ENCODE measurements at places on chromosomes 2 and 18.
A peak's percentile ranks its signal among the peaks of the same experiment; 100 is the strongest.

DNA sequence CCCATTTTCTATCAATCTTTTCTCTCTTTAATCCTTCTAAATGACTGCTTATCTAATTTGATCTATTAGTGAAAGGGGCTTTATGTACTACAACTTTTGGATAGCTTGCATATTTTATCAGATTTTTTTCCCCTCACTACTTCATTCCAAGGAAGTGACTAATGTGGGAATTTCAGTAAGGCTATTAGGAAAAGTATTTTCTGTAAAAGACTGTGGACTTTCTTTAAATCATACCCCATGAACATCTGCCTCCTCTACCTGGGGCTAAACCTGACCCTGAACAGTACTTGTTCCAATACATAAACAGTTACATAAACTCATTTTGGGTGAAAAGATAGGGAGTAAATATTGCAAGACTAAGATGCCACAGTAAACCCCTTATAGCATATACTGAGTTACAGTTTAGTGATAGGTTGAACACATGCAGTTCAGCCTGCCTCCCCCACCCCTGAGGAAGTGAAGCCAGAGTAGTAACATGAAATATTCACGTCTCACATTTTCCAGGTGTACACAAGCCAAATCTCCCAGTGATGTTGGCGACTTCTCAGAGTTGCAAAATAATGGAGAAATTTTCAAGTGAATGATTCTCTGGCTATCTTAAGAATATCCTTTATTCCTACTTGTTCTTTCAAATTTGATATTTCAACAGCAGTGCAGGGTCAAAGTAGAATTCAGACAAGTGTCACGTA lies 590.9 kb upstream of the ZEB2 start:
- no peak for DNase-seq

DNA sequence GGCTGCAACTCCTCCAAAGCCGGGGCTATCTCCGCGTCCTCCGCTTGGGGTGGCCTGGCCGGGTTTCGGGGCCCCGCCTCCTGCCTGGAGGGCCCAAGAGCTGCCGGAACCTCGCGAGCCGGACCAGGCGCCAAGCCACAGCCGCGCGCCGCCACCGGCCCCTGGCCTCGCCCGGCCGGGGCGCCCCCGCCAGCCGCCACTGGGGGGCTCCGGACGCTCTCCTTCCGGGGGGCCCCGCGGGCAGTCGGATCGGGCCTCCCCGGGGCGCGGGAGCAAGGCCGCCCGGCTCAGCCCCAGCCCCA lies 17.4 kb upstream of the HAAO start:
- peak; percentile 76 for DNase-seq

DNA sequence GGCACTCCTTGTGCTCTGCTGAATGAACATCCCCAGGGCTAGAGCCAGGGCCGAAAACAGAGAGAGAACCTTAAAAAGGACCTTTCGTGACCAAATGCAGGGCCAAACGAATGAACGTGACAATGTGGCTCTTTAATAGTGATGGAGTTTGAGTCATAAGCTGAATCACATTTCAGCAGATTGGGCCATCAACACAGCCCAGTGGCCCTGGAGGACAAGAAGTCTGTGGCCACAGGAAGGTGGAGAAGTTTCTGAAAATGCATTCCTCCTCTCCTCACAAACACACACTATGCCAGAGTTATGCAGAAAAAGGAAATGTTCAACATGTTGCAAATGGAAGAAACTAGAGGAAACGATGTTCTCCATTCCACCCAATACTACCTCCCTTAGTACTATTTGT lies 415.8 kb downstream of the HRH4 start:
- no peak for DNase-seq

GRCh38 chr2:144102386-144102785 lies 417.5 kb downstream of the ZEB2 start:
- no peak for DNase-seq

DNA sequence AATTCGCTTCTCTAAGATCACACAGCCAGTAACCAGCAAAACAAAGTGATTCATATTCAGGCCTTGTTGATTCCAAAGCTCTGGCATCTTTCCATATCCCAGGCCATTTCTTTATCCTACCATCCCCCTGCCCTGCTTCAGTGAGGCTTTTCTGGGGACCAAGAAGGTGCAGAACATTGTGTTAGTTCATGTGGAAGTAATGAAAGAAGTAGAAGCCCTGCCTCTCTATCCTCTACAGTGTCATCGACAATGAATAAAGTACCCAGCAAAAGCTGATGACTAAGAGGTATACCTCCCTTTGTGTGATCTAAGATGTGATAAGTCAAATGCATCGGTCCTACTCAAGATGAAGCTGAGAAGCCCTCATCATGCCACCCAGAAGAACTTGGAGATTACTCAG lies 383.2 kb downstream of the BCL11A start:
- no peak for DNase-seq

GRCh38 chr2:131006561-131006960 lies 86.7 kb downstream of the FAM168B start:
- DNase-seq, result no peak

GRCh38 chr2:17515652-17516051 lies 2.6 kb downstream of the RAD51AP2 start:
- no peak for DNase-seq

- no peak for DNase-seq
Measured at GRCh38 chr18:46939337-46939963, 22.0 kb downstream of the KATNAL2 start.
